ENCODE measurements at places on chromosomes 13 and 19. TPM values are rescaled to one million over a fixed set of nuclear protein-coding genes. Genes with fewer than 3 reads are reported as not detected.

The IGFL1 gene
- not detected for total RNA-seq

The PTGER1 gene
- 1.7 TPM for total RNA-seq

The TEX26 gene
- not detected for total RNA-seq

The DIRAS1 gene
- total RNA-seq, result not detected

The CC2D1A gene
- total RNA-seq, result 10.8 TPM

The RPL36 gene
- 510 TPM for total RNA-seq

The LRRC8E gene
- 0.04 TPM for total RNA-seq

The AXL gene
- total RNA-seq, result 24.1 TPM

The HIPK4 gene
- 0.10 TPM for total RNA-seq

The IZUMO4 gene
- total RNA-seq, result not detected

The ZNF234 gene
- total RNA-seq, result 11.6 TPM

The PLIN5 gene
- total RNA-seq, result 1.1 TPM

DNA sequence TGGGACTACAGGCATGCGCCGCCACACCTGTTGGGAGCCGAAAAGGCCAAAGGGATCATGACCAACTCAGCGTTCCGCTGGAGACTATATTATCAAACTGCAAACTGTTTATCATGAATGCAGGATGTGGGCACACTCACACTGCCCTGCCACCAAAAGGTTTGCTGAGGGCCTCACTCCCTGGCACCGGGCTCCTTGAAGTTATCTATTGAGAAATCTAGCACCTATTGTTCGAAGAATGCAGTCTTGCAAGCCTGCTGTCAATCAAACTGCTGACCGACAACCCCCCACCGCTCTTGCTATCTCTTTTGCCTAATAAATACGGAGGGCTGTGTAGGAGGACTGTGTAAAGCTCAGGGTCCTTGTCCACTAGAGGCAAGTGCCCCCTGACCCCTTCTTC lies 5.2 kb upstream of the ZNF836 start:
- no peak overlapping the region for H3K4me3 ChIP-seq
- no peak overlapping the region for H3K27ac ChIP-seq
- no peaks in the 10 kb centered on the region for H3K27me3 ChIP-seq
- no peaks in the 10 kb centered on the region for H3K36me3 ChIP-seq
- peaks cover 3% of the 10 kb centered on the region for H3K4me1 ChIP-seq
- no peak for DNase-seq

DNA sequence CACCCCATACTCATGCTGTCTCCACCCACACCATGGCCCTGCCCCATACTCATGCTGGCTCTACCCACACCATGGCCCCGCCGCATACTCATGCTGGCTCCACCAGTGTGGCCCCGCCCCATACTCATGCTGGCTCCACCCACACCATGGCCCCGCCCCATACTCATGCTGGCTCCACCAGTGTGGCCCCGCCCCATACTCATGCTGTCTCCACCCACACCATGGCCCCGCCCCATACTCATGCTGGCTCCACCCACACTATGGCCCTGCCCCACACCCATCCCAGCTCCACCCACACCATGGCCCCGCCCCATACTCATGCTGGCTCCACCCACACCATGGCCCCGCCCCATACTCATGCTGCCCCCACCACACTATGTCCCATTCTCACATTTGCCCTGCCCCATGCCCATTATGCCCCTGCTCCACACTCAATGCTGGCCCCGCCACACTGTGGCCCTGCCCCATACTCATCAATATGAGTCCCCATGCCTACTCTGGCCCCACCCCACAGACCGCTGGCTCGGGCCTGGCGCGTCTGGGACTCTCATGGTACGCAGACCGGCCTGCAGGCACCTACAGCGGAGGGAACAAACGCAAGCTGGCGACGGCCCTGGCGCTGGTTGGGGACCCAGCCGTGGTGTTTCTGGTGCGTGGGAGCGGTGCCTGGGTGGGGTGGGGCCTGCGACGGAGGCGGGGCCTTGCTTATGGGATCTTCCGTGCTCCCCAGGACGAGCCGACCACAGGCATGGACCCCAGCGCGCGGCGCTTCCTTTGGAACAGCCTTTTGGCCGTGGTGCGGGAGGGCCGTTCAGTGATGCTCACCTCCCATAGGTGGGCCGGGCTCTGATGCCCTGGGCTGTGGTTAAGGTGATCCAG lies 3.7 kb upstream of the ARHGAP45 start:
- H3K4me1 ChIP-seq, result peaks cover 12% of the 10 kb centered on the region
- no peaks in the 10 kb centered on the region for H3K36me3 ChIP-seq
- DNase-seq, result no peak
- no peak overlapping the region for H3K27ac ChIP-seq

- H3K27me3 ChIP-seq, result peaks cover 8% of the 10 kb centered on the region
- no peak for DNase-seq
These were observed 2.7 kb upstream of the ZBTB7A start for GRCh38 chr19:4069331-4069959.

GRCh38 chr13:60787083-60787482 lies 390.1 kb downstream of the TDRD3 start:
- no peak overlapping the region for H3K4me3 ChIP-seq
- H3K4me1 ChIP-seq, result no peaks in the 10 kb centered on the region
- no peak overlapping the region for H3K27ac ChIP-seq
- no peaks in the 10 kb centered on the region for H3K27me3 ChIP-seq
- no peak for DNase-seq
- H3K36me3 ChIP-seq, result no peaks in the 10 kb centered on the region

DNA sequence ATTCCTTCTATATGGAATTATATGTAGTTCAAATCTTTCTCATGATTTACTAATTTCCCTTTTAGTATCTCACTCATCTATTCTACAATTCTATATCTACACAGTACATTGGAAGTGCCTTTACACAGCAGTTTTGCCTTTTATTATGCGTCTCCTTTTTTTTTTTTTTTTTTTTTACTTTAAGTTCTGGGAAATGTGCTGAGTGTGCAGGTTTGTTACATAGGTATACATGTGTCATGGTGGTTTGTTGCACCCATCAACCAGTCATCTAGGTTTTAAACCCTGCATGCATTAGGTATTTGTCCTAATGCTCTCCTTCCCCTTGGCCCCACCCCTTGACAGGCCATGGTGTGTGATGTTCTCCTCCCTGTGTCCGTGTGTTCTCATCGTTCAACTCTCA lies 1150.1 kb upstream of the PRR20A start:
- H3K27ac ChIP-seq, result no peak overlapping the region
- H3K4me1 ChIP-seq, result no peaks in the 10 kb centered on the region
- H3K4me3 ChIP-seq, result no peak overlapping the region
- DNase-seq, result no peak

- no peak overlapping the region for H3K27ac ChIP-seq
- H3K36me3 ChIP-seq, result peaks cover 29% of the 10 kb centered on the region
- no peaks in the 10 kb centered on the region for H3K27me3 ChIP-seq
- DNase-seq, result no peak
- H3K4me1 ChIP-seq, result no peaks in the 10 kb centered on the region
These were observed 155.5 kb downstream of the COL4A1 start for GRCh38 chr13:110151462-110151861.

- H3K27ac ChIP-seq, result no peak overlapping the region
- DNase-seq, result no peak
- no peaks in the 10 kb centered on the region for H3K27me3 ChIP-seq
- H3K4me1 ChIP-seq, result no peaks in the 10 kb centered on the region
These were observed 180.0 kb downstream of the USP12 start for GRCh38 chr13:26991508-26992181.

GRCh38 chr13:109656206-109656605 lies 130.2 kb downstream of the IRS2 start:
- DNase-seq, result no peak
- H3K4me3 ChIP-seq, result no peak overlapping the region
- no peaks in the 10 kb centered on the region for H3K36me3 ChIP-seq
- no peaks in the 10 kb centered on the region for H3K4me1 ChIP-seq
- no peak overlapping the region for H3K27ac ChIP-seq

- no peaks in the 10 kb centered on the region for H3K27me3 ChIP-seq
- H3K4me3 ChIP-seq, result no peak overlapping the region
- no peak overlapping the region for H3K27ac ChIP-seq
- no peaks in the 10 kb centered on the region for H3K36me3 ChIP-seq
These were observed 9.4 kb upstream of the ZNF227 start for GRCh38 chr19:44202974-44203373.

GRCh38 chr13:35994131-35994966 lies 136.8 kb downstream of the DCLK1 start:
- H3K36me3 ChIP-seq, result no peaks in the 10 kb centered on the region
- H3K4me1 ChIP-seq, result peaks cover 20% of the 10 kb centered on the region

DNA sequence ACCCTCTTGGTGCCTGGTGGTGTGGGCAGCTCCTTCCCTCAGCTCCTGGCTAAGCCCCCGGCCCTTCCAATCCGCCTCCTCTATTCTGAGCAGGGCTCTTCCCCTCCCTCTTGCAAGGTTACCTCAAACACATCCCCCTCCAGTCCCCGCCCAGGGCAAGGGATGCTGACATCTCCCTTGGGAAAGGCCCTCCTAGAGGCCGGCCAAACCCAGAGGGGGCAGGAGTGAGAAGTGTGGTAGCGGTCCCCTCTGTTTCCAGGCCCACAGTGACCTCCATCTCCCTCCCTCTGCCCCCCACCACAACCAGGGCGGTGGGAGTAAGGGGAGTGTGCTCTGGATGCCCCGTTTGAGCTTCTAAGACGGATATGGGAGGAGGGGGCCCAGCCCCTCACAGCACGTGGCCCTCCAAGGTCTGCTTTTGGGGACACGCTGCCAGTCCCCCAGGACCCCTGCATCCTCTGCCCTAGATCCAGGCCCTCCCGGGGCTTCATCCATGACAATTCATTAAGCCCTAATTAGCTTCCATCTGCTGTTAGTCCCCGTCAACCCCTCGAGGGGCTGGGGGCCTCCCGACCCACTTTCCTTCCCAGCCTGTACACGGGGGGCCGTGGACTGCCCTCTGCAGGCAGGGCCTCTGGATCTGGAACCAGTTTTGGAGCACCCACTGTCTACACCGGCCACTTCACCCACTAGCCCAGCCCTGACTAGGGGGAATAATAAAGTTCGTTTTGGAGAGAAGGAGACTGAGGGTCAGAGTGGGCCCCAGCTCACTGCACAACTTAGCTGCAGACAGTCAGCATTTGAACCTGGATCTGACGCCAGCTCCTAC lies 2.3 kb downstream of the LINGO3 start:
- no peaks in the 10 kb centered on the region for H3K36me3 ChIP-seq
- no peaks in the 10 kb centered on the region for H3K27me3 ChIP-seq
- no peak for DNase-seq
- H3K4me1 ChIP-seq, result peaks cover 20% of the 10 kb centered on the region

DNA sequence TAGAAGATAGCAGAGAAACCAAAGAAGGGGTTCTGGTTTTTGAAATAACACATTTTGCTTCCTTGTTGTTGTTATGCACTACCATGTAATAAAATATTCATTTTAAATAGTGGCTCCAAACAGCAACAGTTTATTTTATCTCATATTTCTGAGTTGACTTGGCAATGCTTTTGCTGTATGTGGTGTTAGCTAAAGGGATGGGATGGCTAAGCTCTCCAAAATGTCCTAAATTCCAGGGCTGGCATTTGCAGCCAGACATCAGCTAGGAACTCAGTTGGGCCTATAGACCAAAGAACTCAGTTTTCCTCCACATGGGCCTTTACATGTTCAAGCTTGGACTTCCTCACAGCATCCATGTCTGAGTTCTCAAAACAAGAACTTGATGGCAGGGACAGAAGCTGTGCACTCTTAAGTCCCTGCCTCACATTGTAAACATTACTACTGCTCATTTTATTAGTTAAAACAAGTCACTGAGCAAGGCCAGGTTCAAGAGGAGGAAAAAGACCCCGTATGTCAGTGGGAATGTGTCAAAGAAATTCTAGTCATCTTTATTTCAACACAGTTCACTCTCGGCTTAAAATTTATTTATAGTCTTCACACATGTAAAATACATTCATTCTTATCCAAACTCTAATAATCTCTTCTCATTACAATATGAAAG lies 819.3 kb upstream of the PCDH20 start:
- no peak overlapping the region for H3K27ac ChIP-seq
- H3K36me3 ChIP-seq, result no peaks in the 10 kb centered on the region
- no peaks in the 10 kb centered on the region for H3K4me1 ChIP-seq

DNA sequence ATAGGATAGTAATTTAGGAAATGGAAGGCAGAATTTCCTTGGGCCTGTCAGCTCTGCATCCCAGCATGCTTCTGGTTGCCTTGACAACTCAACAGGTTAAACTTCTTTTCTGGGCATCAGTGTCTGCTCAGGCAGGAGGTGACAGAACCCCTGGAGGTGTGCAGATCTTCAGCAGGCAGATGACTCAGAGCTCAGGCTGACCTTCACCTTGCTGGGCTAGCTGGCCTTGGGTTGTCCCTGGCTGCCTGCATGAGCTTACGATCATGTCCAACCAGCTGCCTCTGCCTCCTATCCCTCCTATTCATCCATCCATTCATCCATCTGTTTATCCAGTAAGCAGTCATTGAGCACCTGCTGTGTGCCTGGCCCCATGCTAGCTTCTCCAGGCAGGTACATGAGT lies 81.2 kb upstream of the KCTD15 start:
- H3K27ac ChIP-seq, result no peak overlapping the region
- peaks cover 4% of the 10 kb centered on the region for H3K4me1 ChIP-seq
- DNase-seq, result no peak
- no peak overlapping the region for H3K4me3 ChIP-seq

- H3K4me1 ChIP-seq, result 0 out of 2 replicates have a peak, but pooled peaks cover 8% of the 10 kb centered on the region
- peaks cover 3% of the 10 kb centered on the region for H3K27me3 ChIP-seq
- no peak overlapping the region for H3K27ac ChIP-seq
- H3K36me3 ChIP-seq, result no peaks in the 10 kb centered on the region
- DNase-seq, result peak; percentile 26
These were observed 25.5 kb downstream of the FGF21 start for GRCh38 chr19:48780631-48781391.

DNA sequence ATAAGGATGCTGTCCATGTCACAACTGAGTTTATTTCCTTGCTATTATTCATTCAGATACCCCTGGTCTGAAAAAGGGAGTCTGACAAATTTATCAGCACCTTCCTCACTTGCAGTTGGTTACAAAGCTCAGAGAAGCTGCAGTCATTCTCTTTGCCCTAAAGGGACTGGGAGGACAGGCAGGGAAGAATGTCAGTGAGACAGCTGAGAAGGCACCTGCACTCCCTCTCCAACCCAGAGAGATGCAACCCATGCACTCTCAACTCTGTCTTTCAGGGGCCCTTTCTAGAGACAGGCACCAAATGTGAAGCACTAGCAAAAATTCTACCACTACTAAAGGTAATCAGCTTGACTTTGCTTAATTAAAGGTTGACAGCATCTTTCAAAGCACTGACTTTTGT lies 83.3 kb downstream of the CRYL1 start:
- no peak overlapping the region for H3K4me3 ChIP-seq
- no peak overlapping the region for H3K27ac ChIP-seq
- DNase-seq, result no peak
- 0 out of 2 replicates have a peak, but pooled peaks cover 12% of the 10 kb centered on the region for H3K27me3 ChIP-seq
- no peaks in the 10 kb centered on the region for H3K4me1 ChIP-seq

DNA sequence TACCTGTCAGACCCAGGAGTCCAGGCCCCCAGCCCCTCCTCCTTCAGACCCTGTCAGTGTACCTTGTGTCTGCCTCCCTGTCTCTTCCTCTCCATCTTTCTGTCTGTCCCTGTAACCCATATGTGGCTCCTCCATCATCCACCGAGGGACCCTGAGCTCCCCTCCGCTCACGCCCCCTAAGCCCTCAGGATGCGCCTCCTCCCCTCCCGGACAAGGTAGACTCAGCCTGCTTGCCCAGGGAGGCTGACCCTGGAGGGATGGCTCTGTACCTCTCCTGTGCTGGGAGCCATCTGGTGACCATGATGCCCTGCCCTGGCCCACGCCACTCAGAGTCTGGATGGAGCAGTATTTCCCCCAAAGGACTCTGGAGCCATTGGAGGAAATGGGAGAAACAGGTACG lies 1.0 kb upstream of the CAPN12 start:
- no peaks in the 10 kb centered on the region for H3K36me3 ChIP-seq
- no peak for DNase-seq
- H3K27me3 ChIP-seq, result no peaks in the 10 kb centered on the region

GRCh38 chr13:95207769-95208366 lies 93.4 kb downstream of the ABCC4 start:
- no peaks in the 10 kb centered on the region for H3K27me3 ChIP-seq
- no peak overlapping the region for H3K4me3 ChIP-seq
- no peaks in the 10 kb centered on the region for H3K4me1 ChIP-seq
- H3K27ac ChIP-seq, result no peak overlapping the region
- H3K36me3 ChIP-seq, result peaks cover 6% of the 10 kb centered on the region

All from SJCRH30 (cell line).